Amygdala (tissue), 56 donors: ENCODE measurements at places on chromosomes 12 and 14.
A peak's percentile ranks its signal among the peaks of the same experiment; 100 is the strongest.

- DNase-seq = no peak
Observed at GRCh38 chr14:95713596-95714371, at the start of gene TCL1A. TCL1A (minus strand) TSS chr14:95714125; CDS start chr14:95714066, 59 bp downstream.

DNA sequence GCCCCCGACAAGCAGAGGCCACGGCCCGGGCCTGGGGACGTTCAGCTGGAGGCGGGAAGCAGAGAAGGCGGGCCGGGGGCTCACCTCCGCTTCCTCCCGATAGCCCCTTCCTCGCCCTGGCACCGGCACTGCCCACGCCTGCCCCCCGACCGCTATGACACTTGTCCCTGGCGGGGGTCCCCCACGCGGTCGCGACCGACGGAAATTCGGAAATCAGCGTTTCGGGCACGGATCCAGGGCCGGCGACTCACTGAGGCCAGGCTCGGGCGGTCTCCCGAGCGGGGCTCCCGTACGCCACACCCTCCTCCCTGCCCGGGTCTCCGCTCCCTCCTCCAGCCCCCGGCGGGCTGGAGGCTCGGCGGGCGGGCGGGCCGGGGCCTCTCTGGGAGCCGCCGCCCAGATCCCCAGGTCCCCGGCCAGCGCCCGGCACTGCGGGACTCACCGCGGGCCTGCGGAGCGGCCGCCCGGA is 581 bp downstream of the PITPNM2 start:
- no peak for DNase-seq

- no peak for DNase-seq
Observed at GRCh38 chr14:99643343-99643742, 1.6 kb upstream of the HHIPL1 start.

DNA sequence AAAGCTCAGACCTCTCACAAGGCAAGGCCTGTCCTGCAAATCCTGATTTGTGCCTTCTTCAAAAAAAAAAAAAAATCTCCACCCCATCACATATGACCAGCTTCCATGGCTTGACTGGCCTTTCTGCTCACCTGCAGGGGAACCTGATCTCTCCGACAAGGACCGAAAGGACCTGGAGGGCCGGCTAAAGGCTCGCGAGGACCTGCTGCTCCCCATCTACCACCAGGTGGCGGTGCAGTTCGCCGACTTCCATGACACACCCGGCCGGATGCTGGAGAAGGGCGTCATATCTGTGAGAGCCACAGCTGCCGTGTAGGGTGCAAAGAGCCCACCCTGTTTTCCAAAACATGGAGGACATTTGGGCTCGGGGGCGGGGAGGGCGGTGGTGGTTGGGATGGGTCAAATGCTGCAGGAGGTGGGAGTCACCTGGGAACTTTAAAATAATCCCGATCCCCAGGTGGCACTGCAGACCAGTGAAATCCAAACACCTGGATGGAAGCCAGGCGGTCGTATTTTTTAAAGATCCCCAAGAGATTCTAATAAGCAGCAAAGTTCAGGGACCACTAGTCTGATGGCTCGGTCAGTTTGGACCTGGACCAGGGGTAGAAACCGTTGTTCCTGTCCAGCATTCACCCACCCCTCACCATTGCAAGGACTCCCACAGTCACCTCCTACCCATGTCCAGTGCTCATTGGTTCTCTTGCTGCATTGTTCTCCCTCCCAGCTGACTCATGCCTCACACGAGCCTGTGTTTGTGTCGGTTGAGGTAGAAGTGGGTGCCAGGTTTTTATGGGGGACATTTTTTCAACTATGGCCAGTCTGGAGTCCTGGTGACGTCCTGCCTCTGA is 44.8 kb downstream of the FOXN4 start:
- DNase-seq = peak; percentile 10

- no peak for DNase-seq
Observed at GRCh38 chr12:80567401-80567800, 123.4 kb downstream of the PTPRQ start.

DNA sequence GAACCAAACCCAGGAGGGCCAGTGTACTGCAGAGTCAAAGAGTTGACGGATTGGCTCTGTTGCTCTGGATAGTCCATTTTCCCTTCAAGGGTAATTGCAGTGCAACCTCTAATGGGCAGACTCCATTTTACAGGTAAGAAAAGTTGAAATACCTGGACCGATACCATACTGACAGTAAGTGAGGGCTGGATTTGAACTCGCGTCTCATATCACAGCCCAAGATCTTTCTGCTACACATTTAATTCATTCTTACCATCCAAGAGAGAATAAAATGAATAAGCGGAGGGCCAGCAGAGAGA is 356 bp upstream of the ZC3H14 start:
- no peak for DNase-seq

DNA sequence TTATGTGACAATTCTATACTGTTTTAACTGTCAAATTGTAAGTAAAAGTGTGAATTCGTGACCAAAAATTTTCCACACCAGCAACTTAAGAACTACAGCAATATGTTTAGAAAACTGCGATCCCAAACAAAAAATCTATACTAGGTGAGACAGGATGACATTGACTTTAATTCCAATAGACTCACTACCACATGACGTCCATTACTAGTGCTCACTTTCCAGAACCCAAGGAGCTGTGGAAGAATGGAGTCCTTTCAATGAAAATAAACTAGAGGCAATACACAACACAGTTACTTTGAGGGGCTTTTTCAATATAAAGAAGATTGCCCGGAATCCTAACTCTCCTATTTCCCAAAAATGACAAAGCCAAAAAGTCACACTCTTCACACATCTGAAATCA is 1.4 kb downstream of the EPS8 start:
- no peak for DNase-seq

- DNase-seq = no peak
Observed at GRCh38 chr14:69325646-69326265, 65.8 kb downstream of the GALNT16 start.

DNA sequence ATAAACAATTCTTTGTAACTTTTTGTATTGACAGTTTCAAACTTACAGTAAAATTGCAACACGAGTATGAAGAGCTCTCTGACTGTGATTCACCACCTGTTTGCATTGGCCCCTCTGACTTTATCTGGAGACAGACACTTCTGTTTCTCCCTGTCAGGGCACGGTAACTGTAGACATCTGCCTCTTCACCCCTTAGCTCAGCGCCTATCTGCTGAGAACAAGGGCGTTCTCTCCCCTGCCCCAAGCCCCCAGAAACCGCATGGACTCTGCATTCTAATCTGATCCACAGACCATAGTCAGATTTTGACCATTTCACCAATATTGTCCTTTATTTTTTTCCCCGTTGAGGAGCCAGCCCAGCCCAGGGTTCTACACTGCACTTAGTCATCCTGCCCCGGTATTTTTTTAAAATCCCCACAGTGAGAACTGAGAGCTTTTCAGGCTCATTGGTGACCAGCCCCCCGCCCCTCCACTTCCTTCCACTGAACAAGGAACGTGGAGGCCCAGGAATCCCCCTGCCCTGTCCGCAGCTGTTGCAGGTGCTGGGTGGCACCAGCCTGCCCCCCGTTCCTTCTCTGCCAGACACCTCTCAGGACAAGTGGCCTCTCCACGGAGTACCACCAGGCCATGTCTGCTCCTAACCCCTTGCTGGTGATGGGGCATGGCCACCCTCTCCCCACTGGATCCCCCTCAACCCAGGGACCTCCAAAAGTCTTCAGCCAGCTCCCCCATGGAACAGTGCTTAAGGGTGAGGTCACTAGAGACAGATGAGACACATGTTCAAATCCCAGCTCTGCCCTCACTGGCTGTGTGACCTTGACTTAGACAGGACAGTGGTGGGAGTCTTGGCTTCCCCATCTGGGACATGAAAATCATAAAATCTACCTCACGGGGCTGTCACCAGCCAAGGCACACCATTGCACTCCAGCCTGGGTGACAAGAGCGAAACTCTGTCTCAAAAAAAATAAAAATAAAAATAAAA is 11.2 kb downstream of the RHOF start:
- DNase-seq = no peak

DNA sequence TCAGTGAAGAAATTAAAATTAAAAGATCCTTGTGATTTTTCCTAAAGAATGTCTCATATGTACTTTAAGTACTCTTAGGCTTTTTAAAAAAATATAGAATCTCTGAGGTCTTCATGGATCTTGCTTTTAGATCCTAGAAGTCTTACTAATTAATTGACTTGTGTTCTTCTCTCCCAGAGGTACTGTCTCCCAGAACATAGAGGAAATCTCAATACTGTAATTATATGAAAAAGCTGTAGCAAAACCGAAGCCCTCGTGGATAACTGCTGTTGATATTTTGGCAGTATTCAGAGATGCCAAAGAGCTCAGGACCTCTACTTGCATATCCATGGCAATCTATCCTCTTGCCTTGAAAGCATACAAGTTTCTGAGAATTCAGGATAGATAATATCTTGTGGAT is at the start of gene OR9K2:
TSS of gene OR9K2 (plus strand) at position 301 of the 400 bp plus-strand sequence. CDS start 3,429 bp downstream, outside the sequence.
- DNase-seq = no peak

DNA sequence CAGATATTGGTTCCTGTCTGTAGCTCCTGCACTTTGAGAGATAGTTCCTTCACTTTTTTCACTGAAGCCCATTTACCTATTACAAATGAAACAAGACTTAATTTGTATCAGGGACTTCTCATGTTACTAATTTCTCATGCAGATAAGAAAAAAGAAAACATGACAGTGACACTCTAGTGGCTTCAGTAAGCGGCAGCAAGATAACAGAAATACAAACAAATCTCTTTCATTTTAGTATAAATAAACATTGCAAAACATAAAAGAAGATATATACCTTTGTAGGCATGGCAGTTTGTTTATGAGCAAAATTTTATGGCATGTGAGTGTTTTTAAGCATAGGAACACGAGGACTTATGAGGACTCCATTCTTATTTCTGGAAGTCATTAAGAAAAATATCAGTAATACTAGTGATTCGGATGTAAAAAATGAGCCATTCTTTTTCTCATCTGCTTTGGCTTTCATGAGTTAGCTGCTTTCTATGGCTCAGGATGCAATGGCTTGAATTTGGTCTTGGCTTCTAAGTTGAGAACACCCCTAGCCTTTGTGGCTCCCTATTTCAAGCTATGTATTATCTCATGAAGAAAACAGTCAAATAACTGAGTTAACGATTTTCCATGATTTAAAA is 310.1 kb upstream of the RGS6 start:
- DNase-seq = no peak

DNA sequence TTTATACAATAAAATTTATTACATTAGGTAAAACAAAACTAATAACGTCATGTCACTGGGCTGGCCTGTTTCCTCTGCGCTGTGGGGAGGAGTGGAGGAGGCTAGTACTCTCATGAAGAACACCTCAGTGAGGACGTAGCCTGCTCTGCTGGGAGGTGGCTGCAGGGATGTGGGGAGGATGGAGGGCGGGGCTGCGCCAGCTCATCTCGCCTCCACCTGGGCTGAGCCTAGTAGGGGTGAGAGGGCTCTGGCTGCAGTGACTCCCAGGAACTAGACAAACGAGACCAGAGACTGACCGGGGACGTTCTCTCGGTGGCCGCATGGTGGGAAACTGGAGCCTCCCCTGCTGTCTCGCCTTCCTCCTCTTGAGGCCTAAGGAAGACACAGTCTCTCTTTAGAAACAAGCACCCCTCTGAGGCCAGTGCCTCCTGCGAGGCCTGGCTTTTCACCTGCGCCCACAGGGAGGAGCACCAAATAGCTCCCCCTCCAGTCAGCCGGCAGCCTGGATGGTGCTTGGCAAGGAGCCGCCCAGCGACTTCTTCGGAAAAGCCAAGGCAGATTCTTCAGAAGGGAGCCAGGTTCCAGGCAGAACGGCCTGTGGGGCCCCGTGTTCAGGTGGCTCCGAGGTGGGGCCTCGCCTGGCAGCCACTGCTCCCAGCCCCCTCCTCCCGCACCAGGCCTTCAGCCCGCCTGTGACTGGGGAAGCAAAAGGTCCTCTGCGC is 62.4 kb downstream of the PLEKHG3 start:
- no peak for DNase-seq
